ENCODE measurements at places on chromosomes 5 and 9.
A peak's percentile ranks its signal among the peaks of the same experiment; 100 is the strongest.

- no peak for DNase-seq
Measured at GRCh38 chr9:137366891-137367381, 56.0 kb downstream of the EXD3 start.

- DNase-seq: peak; percentile 40
Measured at GRCh38 chr9:99162759-99163364, 57.9 kb downstream of the TGFBR1 start.

DNA sequence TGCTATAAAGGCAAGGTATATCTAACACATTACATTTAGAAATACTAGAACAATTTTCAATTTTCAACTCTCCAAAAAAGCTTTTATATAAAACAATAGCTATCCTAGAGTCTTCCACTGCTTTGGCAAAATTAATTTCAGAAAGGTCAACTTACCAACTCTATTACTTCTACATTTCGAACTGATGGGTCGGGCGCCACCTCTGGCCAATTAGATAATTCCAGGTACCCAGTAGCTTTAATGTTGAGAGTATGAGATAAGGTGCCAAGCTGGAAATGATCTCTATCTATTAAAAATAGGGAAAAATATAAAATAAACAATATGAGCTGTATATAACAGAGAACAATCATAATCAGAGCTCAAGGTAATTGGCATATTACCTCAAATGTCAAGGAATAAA, 166.6 kb downstream of the AP3B1 start:
- no peak for DNase-seq

- DNase-seq: no peak
Measured at GRCh38 chr9:113370806-113371325, 5.9 kb downstream of the HDHD3 start.

GRCh38 chr9:26925609-26926008, 21.4 kb downstream of the PLAA start:
- DNase-seq: no peak

Measured in fibroblast of skin of right quadriceps (primary cell).